ENCODE measurements at places on chromosomes 13 and 19.

DNA sequence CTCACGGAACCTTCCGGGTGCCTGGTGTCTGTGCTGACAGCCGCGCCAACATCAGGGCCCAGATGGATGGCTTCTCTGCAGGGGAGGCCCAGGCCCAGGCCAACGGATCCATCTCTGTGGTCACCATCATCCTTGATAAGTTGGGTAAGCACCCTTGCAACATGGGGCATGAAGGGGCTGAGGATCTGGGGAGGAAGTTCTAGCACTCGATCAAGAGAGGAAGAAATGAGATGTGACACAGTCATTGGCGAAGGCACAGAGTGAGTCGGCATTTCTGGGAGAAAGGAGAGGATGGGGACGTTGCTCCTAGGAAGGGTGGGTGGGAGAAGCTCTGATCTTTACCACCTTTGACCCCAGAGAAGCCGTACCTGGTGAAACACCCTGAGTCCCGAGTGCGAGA, 4.4 kb downstream of the CILP2 start:
- peak; percentile 69 for DNase-seq

DNA sequence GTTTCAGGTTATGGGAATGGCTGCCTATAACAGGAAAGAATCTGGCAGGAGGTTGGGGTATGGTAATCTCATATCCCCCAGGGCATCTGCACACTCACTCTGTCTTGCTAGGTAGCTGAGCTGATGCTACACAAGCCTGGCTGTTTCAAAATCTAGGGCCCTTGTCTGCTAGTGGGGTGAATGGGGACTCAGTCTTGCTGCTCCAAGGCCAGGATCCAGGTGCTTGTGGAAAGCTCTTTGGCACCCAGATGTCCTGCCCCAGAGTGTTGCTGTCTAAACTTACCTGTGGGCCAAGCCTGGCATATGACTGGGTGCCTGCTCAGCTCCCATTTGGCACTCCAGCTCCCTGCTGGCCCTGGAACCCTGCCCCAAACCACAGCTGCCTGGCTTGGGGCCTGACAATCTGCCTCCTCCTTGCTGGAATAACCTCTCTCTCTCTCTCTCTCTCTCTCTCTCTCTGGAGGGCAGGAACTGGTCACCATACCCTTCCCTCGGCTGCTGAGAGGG, 158.1 kb upstream of the TSC22D1 start:
- DNase-seq = no peak

DNA sequence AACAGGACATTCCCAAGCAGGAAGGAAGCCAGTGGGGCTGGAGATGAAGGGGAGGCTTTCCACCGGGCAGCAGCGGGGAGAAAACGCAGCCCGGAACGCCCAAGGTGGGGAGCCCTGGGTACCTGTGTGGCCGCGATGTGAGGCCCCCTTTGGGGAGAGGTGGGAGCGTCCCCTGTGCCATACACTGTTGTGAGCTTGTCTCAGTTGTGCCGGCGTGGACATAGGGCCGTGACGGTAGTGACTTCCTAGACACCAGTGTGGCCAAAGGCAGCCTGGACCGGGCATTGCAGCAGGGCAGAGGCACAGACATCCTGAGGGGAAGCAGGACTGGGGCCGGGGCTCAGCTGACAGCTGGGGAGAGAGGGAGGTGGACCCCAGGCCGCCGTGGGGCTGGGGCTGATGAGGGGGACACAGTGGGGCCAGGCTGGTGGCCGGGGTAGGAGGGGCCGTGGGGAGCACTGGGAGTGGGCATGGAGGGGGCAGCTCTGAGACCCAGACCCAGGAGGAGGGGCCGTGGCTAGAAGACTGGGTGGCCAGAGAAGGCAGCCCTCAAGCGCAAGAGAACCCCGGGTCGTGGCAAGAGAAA, 38.5 kb upstream of the TFDP1 start:
- no peak for DNase-seq

GRCh38 chr19:34985249-34986022, 14.7 kb upstream of the GRAMD1A start:
- no peak for DNase-seq

- DNase-seq = no peak
Measured at GRCh38 chr13:107139006-107139405, 571.1 kb upstream of the ARGLU1 start.

GRCh38 chr13:59024434-59024833, 1139.3 kb downstream of the DIAPH3 start:
- DNase-seq = no peak

GRCh38 chr19:2573916-2574315, 98.0 kb downstream of the GADD45B start:
- no peak for DNase-seq

DNA sequence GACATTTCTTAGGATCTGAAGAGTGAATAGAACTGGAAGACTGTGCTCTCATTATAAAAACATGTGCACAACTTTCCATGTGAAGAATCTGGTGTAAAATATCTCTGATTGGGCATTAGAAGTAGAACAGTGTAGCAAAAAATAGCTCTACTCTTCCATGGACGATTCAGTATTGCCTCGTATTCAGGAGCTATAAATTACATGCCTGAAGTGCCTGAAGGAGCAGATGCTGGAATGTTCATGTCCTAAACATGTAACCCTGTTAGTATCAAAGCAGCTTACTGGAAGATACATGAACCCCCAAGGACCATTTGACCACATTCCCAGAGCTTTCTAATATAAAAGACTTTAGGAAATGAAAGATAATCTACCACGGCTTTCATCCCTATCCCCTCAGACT, 528.9 kb downstream of the DACH1 start:
- DNase-seq = no peak

GRCh38 chr13:90070362-90070761, 1277.1 kb upstream of the MIR17HG start:
- no peak for DNase-seq

DNA sequence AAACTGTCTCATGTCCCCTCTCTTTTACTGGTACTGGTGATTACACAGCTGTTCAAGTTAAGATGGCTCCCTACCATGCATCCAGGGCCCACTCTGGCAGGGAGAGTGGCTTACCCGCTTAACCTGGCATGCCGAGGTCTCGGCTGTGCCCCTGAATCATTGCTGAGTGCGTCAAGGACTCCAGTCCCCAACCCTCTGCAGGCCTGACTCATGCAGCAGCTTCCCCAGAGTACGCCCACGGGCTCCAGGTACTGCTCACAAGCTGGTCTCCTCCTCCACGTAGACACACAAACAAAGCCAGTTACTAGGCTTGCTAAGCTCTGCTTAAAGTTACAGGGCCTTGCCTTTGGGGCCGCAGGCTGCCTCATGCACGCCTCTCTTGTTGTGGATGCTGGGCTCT, 447.4 kb downstream of the COG6 start:
- no peak for DNase-seq

DNA sequence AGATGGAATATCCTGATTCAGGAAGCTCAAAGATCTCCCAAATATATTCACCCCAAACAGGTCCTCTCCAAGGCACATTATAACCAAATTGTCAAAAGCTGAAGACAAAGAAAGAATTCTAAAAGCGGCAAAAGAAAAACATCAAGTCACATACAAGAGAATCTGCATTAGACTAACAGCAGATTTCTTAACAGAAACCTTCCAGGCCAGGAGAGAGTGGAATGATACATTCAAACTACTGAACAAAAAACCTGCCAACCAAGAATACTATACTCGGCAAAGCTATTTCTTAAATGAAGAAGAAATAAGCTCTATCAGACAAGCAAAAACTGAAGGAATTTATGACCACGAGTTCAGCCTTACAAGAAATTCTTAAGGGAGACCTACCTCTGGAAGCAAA, 120.6 kb upstream of the WASF3 start:
- no peak for DNase-seq

DNA sequence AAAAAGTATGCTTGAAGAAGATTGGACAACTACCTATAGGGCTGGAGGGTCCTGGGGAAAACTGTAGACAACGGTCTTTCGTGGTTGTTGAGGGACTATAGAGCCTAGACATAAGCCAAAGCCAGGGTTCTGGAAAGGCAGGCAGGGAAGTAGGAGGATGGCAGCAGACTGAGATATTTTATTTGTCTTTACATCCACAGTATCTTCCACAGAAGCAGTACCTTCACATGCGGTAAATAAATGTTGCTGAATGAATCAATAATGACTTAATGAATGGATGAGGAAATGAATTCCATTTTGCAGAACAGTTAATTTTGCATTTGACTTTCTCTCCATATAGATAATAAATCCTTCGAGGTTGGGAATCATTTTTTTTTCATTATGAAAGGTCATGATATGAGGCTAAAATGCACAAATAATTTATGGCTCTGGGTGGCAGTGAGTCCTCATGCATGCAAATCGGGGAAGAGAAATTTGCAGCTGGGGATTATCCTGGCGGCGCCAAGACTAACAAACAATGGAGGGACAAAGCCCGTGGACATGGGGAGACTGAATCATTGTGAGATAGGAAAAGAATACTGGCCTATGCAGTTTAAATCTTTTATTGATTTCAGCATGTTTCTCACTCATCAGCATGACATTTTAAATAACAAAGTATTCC, 102.0 kb downstream of the ERCC5 start:
- no peak for DNase-seq

DNA sequence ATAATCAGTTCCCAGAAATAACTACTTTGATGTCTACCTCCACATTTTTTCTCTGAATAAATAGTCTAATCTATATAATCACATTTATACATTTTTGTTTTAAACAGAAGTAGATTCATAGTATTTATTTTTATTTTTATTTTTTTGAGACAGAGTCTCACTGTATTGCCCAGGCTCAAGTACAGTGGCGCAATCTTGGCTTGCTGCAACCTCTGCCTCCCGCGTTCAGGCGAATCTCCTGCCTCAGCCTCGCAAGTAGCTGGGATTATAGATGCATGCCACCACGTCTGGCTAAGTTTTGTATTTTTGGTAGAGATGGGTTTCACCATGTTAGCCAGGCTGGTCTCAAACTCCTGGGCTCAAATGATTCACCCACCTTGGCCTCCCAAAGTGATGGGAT, 16.7 kb downstream of the TM9SF2 start:
- no peak for DNase-seq

DNA sequence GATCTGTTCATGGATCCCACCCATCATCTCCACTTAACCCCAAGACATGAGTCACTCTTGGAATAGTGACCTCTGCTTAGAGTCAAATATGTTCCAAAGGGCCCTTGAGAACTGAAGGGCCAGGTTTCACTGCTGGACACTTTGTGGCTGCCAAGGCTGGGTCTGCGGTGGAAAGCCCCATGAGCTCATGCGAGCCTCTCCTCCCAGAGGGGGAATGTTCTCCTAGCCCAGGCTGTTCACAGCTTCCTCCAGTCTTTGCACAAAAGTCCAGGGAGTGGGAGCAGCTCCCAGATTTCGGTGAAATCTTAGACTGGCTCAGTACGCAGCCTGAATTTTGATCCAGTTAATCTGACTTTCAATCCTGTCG, 732 bp upstream of the DCLK1 start:
- DNase-seq = no peak

DNA sequence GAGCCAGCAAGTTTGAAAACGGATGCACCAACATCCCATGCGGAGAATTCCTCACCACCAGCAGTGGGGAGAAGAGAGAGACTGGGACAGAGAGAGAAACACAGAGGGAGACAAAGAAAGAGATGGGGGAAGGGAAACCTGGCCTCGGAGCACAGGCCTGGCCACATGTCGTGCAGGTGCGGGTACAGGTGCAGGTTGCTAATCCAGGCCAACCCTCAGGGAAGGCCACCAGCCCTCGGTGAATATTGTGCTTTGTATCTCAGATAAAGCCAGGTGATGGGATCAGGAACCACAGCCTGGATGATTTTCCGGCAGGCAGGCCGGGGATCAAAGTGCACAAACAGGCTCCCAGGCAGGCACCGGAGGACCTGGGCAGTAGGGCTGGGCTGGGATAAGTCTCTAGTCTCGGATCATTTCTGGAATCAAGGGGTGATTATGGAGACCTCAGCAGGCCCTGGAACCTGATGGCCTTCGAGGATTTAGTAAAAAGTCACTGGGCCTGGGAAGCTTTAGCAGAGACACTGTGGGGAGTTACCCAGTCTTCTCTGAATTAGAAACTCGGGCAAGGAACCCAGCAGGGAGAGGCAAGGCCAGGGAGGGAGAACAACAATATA, 3.7 kb downstream of the GAS6 start:
- no peak for DNase-seq

DNA sequence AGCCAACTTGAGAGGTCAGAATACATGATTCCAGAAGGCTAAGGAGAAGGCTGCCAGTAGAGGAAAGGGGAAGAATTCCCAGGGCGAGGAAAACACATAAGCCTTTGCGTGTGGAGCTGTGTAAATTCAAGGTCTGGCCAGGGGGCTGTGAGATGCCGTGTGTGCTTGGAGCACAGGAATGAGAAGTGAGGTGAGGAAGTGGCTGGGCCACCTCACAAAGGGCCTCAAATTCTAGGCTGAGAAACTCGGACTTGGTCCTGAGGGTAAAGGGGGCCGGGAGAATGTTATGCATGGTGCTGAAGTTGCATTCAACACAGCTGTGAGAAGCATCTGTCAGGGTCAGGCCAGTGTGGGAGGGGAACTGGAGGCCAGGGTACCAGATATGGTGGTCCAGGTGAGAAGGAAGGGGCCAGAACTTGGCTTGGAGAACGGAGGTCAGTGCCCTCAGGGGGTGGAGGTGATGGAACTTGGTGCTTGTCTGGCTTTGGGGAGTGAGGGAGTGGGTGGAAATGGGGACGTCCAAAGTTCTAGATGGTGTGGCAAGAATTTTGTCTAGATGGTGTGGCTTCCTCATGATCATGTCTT, 4.9 kb upstream of the ZNF580 start:
- DNase-seq = no peak

GRCh38 chr13:43776501-43777079, 10.2 kb downstream of the ENOX1 start:
- no peak for DNase-seq

DNA sequence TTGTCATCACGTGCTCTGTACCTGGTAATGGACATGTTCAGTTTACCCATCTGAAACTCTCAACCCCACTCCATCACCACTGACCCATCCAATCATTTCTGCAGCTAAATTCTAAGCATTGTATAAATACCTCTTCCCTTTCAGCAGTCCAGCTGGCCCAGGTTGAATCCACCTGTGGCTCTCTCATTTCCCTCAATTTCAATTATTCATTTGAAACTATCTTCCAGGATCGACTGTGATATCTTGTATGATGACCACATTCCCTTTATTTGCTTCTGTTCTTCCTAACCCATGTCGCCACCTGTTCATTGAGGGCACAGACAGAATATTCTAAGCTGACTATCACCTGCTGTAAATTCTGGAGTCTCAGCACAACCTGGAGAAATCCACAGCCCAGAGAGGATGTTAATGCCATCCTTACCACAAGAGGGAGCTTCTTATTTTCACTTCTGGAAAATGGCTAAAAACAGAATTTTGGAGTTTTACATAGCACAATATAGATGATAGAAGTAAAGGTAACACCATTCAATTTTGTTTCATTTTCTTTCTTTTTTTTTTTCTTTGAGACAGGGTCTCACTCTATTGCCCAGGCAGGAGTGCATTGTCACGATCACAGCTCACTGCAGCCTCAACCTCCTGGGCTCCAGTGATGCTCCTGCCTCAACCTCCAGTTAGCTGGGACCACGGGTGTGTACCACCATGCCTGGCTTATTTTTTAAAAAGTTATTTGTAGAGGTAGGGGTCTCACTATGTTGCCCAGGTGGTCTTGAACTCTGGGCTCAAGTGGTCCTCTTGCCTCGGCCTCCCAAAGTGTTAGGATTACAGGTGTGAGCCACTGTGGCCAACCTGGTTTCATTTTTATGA, 38.6 kb downstream of the ZNF823 start:
- DNase-seq = peak; percentile 24

GRCh38 chr19:52743091-52743490, 8.2 kb upstream of the ZNF611 start:
- no peak for DNase-seq

Measured in CD14-positive monocyte (primary cell).